CD8-positive, alpha-beta T cell (primary cell): ENCODE measurements at places on chromosomes 16 and 17.
A peak's percentile ranks its signal among the peaks of the same experiment; 100 is the strongest.

- DNase-seq, result peak; percentile 89
These were observed 8.1 kb downstream of the PNMT start for GRCh38 chr17:39676198-39676819.

GRCh38 chr16:61926766-61927165, 109.5 kb downstream of the CDH8 start:
- DNase-seq, result no peak

GRCh38 chr16:4924593-4925292, 12.2 kb downstream of the PPL start:
- no peak for DNase-seq

DNA sequence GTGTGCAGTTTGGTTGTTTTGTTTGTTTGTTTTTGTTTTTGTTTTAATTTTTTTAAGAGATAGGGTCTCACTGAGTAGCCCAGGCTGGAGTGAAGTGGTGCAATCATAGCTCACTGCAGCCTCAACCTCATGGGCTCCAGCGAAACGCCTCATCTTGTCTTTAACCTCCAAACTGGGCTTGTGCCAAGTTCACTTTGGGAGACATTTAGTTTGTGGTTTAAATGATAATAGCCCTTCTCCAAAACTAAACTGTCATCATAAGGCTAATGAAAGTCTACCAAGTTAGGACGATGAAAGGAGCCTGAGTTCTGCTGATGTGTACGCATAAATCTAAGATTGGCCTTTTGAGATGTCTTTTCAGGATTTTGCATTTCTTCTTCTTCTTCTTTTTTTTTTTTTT, 6.5 kb upstream of the CARD14 start:
- no peak for DNase-seq

- no peak for DNase-seq
These were observed 167.0 kb downstream of the UTP18 start for GRCh38 chr17:51427323-51427811.
